ENCODE measurements at places on chromosomes 3 and 15.

DNA sequence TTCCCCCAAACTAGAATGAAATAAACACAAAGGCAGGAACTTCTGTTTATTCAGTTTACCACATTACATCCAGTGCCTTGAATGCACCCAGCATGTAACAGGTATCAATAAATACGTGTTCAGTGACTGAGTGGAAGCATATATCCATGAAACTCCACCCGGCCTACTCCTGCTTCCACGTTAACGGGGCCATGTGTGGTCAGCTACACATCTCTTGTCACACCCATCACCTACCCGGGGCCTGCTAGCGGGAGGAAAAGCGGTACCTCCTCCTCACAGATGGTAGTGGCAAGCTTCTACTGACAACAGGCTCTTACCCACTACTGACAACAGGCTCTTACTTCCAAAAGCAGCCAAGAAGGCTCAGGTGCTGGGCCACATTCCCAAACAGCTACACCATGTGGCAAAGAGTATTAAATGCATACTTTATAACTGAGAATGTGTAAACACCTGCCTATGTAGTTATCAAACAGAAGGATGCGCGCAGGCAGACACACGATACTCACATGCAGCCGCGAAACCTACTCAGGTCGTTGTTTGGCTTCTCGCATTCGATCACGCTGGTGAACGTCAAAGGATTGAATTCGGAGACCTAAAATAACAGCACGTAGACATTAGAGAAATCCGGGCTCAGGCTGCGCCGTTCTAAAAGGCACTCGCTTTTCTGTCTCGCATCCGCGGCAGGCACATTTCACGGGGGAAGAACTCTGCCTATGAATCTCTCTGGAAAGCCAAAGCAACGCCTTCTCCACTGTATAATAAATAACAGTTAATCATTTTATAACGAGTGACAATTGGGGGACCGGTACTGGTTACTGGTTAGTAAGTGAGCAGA is 127.4 kb downstream of the ATP10A start:
- no peak for DNase-seq

GRCh38 chr3:101611023-101611422 is 37.0 kb downstream of the PCNP start:
- DNase-seq, result no peak

- no peak for DNase-seq
Measured at GRCh38 chr3:127063916-127064315, 81.0 kb downstream of the PLXNA1 start.

- DNase-seq, result no peak
Measured at GRCh38 chr3:169259661-169260060, 403.9 kb downstream of the MECOM start.

- DNase-seq, result no peak
Measured at GRCh38 chr15:82966671-82967071, 14.2 kb upstream of the HOMER2 start.

GRCh38 chr3:122410639-122411038 is 5.2 kb downstream of the WDR5B start:
- no peak for DNase-seq

GRCh38 chr3:48858709-48859108 is 11.0 kb upstream of the PRKAR2A start:
- no peak for DNase-seq

DNA sequence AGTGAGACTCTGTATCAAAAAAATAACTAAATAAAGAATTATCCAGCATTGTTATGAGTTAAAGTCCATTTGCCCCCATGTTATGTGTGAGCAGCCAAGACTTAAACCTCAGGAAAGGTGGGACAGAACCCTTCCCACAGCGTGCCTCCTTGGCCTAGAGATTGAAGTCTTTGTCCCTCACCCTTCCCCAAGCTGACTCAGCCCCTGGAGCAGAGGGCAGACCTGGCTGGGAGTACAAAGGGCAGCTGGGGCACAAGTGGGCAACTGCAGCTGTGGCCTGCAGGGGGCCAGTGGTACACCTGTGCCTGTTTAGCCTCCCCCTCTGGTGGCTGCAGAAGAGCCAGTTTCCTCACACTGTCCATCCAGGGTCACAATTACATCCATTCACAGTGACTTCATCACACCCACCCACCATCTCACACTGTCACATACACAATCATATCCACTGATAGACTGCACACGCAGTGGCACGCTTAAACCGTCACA is 940 bp upstream of the ACY1 start:
- DNase-seq, result no peak

DNA sequence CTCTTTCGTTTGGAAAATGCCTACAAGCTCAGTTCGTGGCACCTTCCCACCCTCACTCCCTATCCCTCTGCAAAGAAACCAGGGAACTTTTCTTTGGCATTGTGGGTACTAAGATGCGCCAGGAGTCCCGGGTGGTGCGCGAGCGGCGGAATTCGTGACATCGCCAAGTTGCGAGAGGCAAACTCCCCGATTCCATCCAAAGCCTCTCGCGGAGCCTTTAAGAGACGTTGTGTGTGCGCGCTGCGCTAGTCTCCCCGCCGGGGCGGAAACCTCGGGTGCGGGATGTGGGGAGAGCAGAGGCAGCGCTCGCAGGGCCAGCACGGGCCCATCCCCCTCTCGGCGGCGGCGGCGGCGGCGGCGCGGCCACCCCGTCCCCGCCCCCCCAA is 443 bp upstream of the NR2F2 start:
- no peak for DNase-seq

DNA sequence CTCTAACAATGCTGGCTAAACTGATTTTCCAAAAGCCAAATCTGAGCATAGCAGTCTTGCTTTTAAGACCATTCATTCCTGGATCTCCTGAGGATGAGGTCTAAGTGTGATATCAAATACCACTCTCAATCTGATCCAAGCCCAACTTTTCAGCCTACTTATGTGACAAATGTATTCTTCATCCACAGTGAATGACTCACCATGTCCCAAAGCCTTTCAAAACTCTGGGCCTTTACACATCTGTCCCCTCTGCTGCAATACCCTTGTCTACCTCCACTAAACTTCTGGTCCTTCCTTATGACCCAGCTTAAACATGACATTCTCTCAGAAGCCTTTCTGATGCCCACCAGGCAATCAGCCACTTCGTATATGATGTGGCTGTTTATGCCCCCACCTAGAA is 4.6 kb downstream of the ANAPC13 start:
- no peak for DNase-seq

DNA sequence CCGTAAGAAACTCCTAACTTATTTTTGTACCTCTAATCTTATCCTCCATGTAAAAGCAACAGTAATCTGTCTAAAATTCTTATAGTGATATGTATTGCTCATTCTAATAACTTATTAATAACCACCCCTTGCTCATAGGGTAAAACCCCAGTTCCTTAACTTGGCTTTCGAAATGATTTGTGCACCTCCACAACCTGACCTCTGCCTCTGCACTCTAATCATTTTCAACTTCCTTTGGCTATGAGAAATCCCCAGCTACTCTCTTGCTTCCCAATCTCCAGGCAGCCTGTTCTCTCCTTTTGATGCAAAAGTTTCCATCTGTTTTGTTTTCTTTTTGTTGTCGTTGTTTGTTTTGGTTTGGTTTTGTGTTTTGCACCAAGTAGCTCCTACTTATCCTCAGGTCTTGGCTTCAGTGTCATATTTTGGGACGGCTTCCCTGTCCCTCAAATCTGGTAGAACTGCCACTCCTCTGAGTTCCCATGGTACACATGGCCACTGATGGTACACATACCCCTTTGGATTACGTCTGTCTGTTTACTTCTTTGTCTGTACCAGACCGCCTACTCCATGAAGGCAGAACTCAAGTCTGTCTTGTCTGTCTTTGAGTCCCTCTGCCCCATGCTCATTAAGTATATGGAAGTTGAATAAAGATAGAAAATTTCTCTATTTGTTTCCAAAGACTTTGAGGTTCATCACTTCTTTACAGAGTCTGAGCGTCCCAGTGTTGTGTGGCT is 105.6 kb upstream of the TGFBR2 start:
- no peak for DNase-seq

DNA sequence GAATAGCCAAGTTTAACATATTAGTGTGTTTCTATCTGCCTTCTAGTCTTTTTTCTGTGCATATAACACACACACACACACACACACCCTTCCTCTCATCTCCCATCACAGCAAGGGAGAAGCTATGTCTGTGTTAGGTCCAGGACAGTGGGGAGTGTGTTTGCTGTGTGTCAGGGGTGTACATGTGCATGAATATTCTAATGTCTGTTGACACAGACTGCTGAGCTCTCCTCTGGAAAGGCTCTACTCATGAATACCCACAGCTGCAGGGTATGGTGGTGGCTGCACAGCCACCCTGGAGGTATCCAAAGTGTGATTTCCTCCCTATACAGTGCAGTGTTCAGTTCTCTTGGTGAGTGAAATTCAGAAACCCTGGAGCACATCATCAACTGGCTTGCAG is 42.9 kb downstream of the ARNT2 start:
- DNase-seq, result no peak

- no peak for DNase-seq
Measured at GRCh38 chr15:67194171-67195114, 60.0 kb downstream of the AAGAB start.

GRCh38 chr3:14156843-14157561 is 21.4 kb downstream of the XPC start:
- DNase-seq, result no peak

GRCh38 chr15:69854521-69855181 is 243.1 kb downstream of the TLE3 start:
- DNase-seq, result no peak

GRCh38 chr3:31349001-31349748 is 183.6 kb upstream of the STT3B start:
- DNase-seq, result no peak

GRCh38 chr15:100030586-100031229 is 297.5 kb upstream of the LYSMD4 start:
- DNase-seq, result no peak

DNA sequence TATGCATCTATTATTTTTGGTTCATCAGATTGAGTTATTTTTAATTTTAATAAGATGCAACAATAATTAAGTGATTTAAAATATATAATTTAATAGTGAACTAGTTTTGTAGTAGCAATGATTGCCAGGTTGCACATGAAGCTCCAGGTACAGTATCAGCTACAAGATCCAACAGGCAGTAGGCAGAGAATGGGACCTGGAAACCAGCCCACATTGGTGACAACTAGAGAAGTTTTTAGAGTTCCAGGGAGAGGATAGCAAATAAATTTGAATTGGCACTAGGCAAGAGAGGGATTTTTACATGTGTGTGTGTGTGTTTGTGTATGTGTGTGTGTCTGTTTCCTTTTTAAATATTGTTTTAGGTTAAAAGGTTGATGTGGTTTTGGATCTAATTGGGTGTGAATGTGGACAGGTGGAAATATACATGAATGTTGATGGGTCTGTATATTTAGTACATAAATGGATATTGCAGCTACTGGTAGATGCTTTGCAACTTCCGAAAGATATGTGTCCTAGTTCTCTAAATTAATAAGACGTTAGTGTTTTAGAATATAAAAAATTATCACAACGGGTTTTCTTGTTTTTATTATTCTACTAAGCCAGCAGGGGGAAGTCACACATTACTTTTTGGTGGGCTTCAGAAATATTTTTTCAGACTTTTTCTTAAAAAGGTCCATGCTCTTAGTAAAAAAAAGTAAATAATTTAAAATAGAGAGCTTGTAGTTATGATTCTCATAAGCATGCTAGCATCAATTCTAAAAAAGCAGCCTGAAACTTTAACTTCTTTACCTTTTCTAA is 110.1 kb upstream of the GBE1 start:
- no peak for DNase-seq

DNA sequence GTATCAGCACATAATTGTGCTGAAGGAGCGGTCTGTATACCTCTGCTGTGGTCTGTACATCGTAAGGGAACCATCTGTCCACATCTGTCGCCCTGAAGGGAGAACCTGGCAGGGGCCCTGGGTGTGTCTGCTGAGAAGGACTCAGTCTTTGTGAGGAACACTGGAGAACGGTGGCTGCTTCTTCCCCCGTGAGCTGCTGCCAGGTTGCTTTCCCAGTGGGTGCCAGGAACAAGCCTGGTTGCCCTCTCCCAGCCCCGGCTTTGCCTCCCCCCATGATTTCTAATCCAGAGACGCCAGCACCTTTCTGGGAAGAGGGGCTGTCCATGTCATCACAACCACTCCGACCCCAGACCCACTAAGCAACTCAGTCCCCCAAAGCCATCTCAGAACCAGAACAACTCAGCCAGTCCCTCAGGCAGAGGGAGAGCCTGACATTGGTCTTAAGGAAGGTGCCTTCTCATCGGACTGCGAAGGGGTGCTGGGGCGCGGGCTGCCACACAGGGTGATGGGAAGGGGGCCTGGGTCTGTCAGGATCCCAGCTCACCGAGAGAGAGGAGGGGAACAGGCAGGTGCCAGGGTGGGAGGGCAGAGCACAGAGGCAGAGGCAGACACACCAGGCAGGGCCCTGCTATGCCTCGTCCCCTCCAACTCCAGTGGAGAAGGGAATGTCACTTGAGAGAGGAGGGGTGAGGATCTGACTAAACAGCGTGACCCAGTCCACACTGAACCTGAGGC is 8.5 kb downstream of the TNK2 start:
- DNase-seq, result no peak

- DNase-seq, result no peak
Measured at GRCh38 chr3:16840101-16840424, 44.7 kb upstream of the PLCL2 start.

- no peak for DNase-seq
Measured at GRCh38 chr3:158086776-158087175, 19.4 kb downstream of the SHOX2 start.

- DNase-seq, result no peak
Measured at GRCh38 chr3:137163241-137163871, 205.6 kb downstream of the IL20RB start.

DNA sequence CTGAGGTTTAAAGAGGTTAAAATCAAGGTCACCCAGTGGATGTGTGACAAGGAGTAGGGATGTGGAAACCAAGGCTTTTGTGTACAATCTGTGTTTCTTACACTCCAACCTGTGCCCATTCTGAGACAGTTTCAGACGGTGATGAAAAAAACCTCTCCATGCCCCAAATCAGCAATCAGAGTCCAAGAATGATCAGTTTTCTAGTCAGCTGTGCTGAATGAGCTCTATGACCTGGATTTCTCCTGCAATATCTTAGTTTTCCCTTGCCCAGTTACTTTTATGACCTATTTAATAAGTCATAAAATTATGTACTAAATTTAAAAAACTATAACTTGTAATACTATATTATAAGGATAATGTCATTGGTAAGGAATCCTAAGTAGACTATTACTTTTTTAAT is 37.5 kb upstream of the CBLB start:
- no peak for DNase-seq

- no peak for DNase-seq
Measured at GRCh38 chr3:191094057-191094845, 104.8 kb upstream of the OSTN start.

DNA sequence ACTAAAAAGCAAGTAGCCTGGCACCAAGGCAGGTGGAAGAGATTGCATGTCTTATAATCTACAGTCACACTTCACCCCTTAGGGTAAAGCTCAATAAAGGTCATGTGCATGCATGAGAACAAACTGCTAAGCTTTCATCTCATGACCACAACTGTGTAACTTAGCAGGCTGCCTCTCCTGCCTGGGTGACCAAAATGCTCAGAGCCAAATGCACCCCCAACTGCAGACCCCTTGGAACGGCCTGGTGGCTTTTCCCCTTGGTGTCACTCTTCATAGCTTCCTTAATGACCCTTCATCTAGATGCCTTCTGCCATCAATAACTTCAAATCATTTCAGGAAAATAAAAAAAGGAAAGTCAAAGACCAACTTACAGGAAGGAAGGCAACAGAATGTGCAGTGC is 88.1 kb downstream of the ADAMTS17 start:
- DNase-seq, result no peak

GRCh38 chr3:170162630-170163029 is 18.9 kb downstream of the PHC3 start:
- no peak for DNase-seq
